NCI-H524 (cell line): ENCODE measurements at places on chromosomes 1 and 21.

DNA sequence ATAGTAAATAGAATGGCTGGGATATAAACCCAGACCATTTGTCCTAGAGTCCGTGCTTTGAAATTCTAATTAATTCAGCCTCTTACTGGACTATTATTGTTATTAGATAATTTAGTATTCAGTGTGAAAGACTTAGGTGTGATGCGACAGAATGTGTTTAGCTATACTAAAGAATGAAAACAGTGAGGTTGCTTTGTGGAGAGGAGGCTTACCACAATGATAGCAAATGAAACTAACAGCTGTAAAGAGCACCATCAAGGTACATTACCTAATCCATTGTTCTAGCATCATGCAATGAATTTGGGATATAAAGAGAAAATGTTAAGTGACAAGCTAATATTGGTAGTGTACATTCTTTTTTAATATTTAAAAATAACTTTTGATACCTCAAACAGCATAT is 911.1 kb downstream of the KCNT2 start:
- no peak for DNase-seq

- DNase-seq = no peak
These were observed 599.8 kb downstream of the AJAP1 start for GRCh38 chr1:5254131-5254725.

GRCh38 chr1:110057963-110058518 is 12.4 kb downstream of the ALX3 start:
- DNase-seq = no peak

DNA sequence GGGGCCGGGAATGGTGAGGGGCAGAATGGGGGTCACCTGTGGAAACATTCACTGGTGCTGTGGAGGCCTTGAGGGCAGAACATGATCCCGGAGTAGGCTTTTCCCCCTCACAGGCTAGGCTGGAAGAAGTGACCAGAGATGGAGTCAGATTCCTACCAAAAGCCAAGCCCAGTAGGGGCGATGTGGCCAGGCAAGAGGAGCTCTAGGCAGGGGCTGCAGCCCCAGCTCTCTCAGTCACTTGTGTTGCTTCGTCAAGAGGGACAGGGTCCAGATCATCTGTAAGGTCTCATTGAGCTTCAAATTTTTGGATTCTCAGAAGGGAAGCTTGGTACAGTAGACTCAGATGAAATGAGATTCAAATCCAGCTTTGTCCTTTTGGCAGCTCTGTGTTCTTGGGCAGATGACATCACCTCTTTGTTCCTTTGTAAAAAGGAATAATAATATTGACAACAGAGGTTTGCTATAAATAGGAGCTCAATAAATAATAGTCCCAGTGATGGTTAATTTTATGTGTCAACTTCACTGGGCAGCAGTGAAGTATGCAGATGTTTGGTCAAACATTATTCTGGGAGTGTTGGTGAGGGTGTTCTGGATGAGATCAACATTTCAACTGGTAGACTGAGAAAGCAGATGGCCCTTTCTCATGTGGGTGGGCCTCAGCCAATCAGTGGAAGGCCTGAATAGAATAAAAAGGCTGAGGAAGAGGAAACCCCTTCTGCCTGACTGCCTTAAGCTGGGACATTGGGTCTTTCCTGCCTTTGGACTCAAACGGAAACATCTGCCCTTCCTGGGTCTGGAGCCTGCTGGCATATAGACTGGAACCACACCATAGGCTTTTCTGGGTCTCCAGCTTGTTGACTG is 324.7 kb upstream of the USP24 start:
- no peak for DNase-seq

- no peak for DNase-seq
These were observed 15.3 kb downstream of the RPS6KC1 start for GRCh38 chr1:213066363-213066762.

DNA sequence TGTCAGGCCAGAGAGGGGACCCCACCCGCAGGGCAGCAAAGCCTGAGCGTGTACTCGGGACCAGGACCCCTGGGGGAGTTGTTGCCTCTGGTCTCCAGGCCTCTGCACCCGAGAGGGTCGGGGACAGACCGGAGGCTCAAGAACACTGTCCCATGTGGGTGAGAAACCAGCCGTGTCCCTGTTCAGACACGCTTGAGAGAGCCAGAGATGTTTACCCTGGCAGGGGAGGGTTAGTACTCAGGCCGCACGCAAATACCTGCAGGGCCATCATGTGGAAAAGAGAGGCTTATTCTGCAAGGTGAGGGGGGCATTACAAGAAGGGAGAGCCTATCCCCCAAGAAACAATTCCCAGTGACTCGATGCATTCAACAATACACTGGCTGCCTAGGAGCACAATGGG is 74.0 kb upstream of the ARHGEF16 start:
- DNase-seq = no peak

GRCh38 chr1:216500273-216500967 is 77.2 kb upstream of the USH2A start:
- DNase-seq = no peak

DNA sequence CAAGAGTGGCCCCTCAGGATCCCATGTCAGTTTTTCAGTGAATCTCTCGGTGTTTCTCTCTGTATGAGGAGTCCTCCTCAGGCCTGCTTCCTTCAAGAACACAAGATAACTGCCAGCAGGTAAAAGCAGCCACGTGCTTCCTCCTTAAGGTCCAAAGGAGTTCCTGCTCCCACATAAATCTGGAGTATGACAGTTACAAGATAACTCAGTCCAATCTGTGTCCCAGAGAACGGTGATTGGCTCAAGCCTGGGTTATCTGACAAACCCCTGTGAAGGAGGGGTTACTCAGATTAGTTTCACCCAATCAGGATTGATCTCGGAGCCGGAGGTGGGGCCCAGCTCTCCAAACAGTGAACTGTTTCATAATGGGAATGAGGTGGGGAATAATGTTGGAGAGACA is 5.8 kb upstream of the ANKRD13C start:
- DNase-seq = no peak

DNA sequence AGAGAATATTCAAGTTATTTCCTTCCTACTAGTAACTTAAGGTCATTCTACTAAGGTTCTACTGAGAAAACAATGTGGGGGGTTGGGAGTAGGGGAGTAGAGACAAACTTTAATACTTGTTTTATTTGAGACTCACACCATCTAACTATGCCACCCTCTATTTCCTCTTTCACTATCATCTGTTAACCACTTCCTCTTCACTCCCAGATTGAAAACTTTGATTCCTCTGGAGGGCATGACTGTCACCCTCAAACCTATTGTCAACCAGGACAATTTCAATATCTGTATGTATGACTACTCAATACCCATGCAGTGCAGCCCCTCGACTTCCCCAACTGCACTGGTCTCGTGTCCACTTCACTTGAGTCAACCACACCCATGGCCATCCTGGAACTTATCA is 165.6 kb upstream of the POGK start:
- DNase-seq = no peak

GRCh38 chr21:32886339-32886738 is 114.8 kb upstream of the PAXBP1 start:
- DNase-seq = no peak

DNA sequence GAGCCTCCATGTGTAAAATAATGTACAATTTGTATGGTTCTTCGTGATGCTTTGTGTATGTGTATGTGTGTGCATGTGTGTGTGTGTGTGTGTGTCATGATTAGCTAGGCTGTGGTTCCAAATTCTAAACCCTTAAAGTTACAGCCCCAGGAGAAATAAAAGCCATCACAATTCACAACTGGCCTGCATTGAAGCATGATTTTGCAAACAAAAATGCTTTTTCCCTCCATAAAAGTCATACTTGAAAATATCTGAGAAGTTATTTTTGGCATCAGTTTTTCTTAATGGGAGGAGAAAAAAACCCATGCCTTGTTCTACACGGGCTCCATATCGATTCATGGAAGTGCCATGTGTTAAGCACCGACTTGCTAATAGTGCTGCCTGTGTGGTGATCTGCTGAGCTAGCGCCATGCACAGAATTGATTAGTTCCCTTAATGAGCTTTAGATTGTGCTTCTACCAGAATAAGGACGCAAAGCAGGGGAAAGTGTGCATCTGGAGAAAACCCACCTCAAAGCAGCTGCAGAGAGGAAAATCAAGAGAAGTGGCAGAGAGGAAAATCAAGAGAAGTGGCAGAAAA is 207.3 kb downstream of the DSCAM start:
- peak; percentile 54 for DNase-seq
